ENCODE measurements at places on chromosomes 1 and 21.

- no peak for DNase-seq
Observed at GRCh38 chr1:21902026-21903012, 34.8 kb downstream of the HSPG2 start.

DNA sequence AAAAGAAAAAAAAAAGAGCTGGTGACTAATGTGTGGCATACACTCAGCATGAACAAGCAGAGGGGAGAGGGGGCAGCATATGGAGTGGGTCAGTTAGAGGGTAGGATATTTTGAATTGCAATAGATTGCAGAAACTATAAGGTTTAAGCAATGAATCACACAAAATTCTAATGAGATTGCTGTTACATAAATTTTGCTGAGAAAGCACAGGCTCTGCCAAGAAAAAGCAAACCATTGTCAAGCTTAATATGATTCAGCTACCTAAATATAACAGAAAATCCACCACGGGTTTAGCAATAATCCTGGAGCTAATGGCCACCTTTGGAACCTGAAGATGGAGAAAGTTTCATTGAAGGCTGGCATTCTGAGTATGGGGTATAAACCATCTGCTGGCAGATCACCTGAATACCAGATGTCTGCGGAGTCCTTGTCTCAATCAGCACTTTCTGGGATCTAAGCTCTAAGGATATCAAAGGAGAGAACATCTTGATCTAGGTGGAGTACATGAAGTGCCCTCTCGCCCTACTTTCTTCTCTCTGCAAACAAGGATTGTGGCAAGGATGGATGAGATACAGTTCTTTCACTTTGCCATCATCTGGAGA is 30.3 kb upstream of the ANGPTL7 start:
- DNase-seq: no peak

GRCh38 chr1:228114827-228115226 is 5.7 kb upstream of the MRPL55 start:
- DNase-seq: no peak

- no peak for DNase-seq
Observed at GRCh38 chr1:32759997-32760623, 57.0 kb downstream of the YARS1 start.

DNA sequence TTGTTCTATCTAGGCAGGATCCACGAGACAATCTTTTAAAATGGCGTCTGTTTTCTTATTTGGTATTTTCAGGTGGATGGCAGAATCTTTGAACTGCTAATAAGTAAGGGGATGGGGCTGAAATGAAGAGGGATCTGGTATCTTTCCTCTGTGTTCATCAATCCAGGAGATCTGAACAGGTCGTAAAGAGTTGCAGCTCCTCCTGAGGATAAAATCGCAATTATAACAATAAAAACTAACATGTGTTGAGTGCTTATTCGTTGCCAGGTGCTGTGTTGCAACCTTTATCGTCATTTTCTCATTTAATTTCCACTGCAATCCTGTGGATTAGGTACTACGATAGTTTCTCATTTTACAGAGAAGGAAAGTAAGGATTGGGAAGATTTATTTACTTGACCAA is 134.6 kb upstream of the DPYD start:
- no peak for DNase-seq

DNA sequence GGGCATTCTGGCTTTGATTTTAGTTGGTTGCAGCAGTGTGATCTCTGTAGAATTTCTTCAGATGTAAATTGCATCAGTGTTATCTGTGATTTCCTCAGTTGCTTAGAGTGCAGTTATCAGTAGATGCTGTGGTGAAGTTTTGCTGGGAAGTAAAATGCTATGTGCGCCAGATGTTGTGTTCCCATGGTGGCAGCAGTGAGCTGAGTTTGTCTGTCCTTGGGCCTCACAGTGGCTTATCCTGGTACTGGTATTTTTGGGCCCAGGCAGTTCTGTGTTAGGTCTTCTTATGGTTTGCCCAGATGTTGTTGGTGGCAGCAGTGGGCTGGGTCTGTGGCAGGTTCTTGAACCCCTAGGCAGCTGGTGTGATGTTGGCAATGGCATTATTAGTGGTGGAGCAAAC is 1242.1 kb downstream of the PLA2G4A start:
- no peak for DNase-seq

GRCh38 chr1:214429951-214430770 is 121.2 kb downstream of the PTPN14 start:
- no peak for DNase-seq

- no peak for DNase-seq
Observed at GRCh38 chr1:183945428-183946319, 91.9 kb downstream of the COLGALT2 start.

GRCh38 chr1:56933161-56933560 is 32.7 kb downstream of the C8B start:
- DNase-seq: no peak

DNA sequence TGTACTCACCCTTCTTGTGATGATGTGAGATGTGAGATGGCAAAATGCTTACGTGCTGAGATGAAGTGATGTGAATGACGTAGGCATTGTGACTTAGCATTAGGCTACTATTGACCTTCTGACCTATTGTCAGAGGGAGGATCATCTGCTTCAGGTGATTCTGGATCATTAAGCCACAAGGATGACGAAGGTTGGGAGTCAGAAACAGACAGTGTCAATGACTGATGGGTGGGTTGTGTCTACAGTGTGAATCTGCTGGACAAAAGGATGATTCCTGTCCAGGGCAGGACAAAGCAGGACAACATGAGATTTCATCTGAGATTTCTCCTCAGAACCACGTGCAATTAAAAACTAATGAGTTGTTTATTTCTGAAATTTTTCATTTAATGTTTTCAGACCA is 129.0 kb downstream of the GABPA start:
- DNase-seq: no peak

DNA sequence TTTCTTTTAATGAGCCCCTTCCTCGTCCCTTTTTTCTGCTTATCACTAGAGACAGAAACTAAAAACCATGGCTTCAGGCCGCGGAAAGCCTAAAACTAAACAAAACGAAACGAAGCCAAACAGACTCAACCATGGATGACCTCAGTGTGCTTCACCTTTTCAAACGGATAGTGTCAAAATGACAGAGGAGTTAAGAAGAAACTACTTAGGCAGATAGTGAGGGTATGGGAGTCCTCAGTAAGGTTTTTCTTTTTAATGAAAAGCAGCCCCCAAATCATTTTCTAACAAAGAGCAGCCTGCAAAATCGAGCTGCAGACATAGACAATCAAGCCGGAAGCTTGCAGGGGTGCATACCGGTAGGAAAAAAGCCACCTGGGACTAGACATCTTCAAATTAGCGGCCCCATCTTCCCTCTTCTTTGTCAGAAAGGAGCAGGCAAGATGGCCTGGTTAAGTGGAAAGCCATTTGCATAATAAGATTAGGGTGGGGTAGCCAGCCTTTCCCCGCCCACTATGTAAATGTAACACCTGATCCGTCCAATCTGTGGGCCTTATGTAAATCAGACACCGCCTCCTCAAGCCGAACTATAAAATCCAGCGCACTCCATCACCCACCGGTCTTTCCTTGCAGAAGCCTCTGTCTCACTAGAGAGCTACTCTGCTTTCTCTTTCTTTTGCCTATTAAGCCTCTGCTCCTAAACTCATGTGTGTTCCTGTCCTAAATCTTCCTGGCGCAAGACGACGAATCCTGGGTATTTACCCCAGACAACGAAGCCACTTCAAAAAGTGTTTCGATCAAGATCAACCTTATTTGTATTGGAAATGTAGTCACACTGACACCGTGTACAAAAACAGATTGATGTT is 6.2 kb upstream of the ERO1B start:
- DNase-seq: no peak

- DNase-seq: no peak
Observed at GRCh38 chr1:61337981-61338848, 255.9 kb downstream of the NFIA start.

Measured in stimulated activated naive CD4-positive, alpha-beta T cell (primary cell).